ENCODE measurements at places on chromosomes 1 and 21.

- no peak for DNase-seq
Observed at GRCh38 chr1:153698923-153699714, 20.6 kb downstream of the NPR1 start.

DNA sequence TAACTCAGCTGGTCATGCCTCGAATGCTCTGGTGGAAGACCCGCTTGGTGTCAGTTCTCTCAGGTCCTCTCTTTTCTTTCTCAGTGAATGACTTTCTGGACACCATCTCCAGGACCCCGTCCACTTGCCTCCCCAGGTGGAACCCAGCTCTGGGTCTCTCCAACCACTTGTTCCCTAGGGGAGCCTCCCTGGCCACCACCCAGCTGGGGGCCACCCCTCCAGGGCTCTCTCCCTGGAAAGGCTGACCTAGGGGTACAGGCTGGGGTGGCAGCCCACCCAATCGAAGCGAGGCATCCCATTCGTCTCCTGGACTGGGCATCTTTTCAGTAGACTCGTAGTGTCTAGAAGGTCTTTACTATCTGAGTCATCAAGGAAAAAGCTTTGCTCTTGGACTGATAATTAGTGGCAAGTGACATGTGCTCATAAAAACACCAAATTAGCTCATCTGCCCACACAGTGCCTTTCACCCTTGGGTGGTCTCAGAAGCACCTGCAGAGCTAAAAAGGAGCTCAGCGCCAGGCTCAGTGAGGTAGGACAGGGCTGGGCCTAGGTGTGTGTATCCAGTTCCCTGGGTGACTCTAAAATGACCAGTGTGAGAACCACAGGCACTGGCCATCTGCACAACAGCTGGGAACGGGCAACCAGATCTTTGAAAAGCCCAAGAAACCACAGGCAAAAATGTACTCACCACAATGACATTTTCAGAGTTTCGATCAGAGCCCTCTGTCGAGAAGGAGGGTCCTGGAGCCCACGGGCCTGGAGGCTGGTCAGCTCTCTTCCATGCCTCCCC, 2.4 kb upstream of the PDXK start:
- DNase-seq, result no peak

GRCh38 chr1:62572476-62572875, 24.8 kb upstream of the ANGPTL3 start:
- DNase-seq, result no peak

DNA sequence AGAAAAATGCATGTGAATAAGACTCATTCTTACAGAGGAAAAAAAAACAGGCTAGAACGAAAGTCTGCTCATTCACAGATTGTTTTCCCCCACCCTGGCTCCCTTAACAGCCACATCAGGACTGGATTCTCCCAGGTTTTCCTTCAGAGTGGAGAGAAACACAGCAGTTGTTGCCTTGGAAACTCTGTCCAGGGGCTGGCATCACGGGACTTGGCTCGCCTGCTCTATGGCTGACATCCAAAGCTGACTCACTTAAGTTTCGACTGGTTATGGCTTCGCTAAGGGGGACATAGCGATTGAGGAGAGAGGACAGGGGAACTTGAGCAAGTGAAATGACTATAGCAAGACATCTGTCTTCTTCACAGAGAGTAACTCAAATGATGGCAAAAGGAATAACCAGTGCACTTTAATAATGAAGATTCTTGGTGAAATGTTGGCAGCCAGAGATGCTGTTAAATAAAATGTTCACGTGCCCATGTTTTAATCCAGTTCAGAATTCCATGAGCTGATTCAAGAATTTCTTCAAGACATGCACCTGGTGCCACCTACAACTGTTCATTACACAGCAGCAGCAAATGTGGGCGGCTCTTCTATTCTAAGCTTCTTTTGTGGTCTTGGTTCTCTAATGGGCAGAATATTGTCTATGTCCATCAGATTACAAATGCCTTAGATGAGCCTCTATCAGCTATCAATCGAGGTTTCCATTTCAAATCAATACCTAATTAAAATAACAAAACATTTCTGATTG, 21.8 kb downstream of the MIS18A start:
- DNase-seq, result peak; percentile 46

DNA sequence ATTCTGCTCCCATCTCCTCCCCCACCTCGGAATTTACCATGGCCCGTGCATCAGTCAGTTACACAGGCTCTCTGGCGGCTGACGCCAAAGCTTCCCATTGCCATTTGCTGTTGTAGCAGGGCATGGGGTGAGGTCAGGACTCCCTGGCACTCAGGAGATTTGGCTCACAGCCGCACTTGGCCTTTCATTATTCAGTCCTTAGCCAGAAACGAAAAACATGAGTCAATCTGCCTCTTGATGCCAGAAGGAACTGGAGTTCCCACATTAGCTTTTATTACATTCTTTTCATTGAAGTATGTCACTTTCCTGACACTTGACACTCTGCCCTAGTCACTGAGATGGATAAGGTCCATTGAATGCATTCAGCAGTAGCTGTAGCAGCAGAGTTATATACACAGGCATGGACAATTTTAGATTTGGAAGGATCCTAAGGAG, 260.6 kb downstream of the CACNA1E start:
- no peak for DNase-seq

- no peak for DNase-seq
Observed at GRCh38 chr1:92481599-92481925, 5.2 kb downstream of the GFI1 start.

All from NCI-H2081 treated with DMSO at 0.1 percent for 48 hours (cell line).